Activated CD4-positive, CD25-positive, alpha-beta regulatory T cell treated with anti-CD3 and anti-CD28 coated beads, Interleukin-2, amount 50 U/mL, for 72 hours (primary cell): ENCODE measurements at places on chromosomes 6 and 20.

DNA sequence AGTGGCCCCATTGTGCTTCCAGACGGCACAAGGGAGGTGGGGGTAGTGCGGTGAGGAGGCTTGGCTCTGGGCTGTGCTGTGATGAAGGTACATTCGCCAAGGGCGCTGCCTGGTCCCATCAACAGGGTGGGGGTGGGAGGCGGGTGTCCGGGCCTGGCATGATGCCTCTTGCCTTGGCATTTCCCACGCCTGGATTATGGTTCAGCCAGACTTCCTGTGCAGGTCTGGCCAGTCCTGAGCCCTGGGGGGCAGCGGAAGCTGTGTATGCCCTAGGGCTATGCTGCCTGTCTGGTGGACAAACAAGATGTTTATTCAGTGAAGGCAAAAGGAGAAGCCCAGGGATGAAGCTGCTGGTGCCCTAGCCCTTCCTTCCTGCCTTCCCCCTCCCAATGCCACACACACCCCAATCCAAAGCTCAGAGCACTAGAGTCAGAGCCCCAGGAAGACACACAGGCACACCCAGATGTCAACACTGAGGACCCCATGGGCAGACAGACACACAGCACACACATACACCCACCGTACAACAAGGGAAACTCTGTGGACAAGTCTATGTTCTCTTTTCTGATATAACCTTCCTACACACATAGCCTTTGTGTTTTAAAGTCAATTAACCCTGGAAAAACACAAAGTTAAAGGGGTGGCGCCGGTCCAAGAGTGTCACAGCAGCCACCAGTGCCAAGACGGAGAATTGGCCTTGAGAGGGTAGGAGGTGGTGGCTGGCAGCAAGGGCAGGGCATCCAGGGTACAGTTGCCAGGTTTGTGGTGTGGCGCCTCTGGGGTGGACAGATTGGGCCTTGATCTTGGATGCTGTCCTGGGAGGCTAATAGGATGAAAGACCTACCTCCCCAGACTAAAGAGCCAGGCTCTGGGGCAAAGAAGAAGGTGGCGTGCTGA lies 54.7 kb upstream of the SAYSD1 start:
- DNase-seq, result no peak

DNA sequence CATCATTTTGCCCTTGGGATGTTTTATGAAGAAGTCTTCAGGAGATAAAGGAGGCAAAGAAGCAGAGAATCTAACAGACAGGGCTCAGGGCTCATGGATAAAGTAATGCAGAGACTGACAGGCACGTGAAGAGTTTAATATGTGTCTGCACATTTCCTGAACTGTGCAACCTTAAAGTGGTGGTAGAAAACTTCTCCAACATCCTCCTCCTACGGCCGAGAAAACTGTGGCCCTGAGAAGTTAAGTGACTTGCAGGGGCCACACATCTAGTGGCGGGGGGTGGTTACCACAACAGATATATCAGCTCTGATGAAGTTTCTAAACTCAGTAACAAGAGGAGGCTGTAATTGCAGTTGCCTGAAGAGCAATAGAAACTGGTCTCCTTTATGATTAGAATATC lies 61.0 kb downstream of the SOBP start:
- no peak for DNase-seq

- peak; percentile 50 for DNase-seq
Observed at GRCh38 chr6:107957308-107957908, 600 bp downstream of the SEC63 start.

DNA sequence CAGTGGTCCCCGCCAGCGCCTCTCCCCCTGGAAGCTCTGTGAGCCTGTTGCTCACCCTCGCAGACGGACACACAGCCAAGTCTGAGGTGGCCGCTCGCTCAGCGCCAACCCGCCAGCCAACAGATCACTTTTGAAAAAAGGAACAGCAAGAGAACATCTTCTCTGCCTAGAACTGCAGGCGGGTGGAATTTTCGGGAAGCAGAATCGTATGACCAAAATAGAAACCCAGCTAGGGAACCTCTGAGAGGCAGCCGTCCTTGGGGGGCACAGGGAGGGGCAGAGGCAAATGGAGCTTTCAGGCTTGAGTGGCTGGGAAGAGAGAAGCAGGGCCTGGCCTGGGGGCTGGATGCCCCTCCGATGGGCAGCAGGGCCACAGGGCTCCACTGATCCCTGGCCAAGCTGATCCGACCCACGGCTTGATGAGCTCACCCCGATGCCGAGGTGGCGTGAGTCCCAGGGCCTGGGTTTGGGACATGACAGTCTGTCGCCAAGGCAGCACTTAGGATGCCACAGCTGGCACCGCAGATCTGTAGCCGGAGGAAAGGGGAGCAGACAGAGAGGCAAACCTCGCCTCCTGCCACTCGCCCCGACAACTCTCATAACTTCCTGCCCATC lies 9.8 kb downstream of the NFATC2 start:
- no peak for DNase-seq

- DNase-seq, result no peak
Observed at GRCh38 chr6:92545861-92546260, 873.5 kb downstream of the EPHA7 start.

DNA sequence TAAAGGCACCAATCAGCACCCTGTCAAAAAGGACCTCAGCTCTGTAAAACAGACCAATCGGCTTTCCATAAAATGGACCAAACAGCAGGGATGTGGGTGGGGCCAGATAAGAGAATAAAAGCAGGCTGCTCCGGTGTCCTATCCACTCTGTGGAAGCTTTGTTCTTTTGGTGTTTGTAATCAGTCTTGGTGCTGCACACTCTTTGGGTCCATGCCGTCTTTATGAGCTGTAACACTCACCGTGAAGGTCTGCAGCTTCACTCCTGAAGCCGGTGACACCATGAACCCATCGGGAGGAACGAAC lies 7.3 kb upstream of the PXDC1 start:
- no peak for DNase-seq

GRCh38 chr20:51529081-51529681 lies 13.3 kb downstream of the NFATC2 start:
- DNase-seq, result peak; percentile 48

GRCh38 chr20:51507216-51508036 lies 35.1 kb downstream of the NFATC2 start:
- DNase-seq, result no peak

DNA sequence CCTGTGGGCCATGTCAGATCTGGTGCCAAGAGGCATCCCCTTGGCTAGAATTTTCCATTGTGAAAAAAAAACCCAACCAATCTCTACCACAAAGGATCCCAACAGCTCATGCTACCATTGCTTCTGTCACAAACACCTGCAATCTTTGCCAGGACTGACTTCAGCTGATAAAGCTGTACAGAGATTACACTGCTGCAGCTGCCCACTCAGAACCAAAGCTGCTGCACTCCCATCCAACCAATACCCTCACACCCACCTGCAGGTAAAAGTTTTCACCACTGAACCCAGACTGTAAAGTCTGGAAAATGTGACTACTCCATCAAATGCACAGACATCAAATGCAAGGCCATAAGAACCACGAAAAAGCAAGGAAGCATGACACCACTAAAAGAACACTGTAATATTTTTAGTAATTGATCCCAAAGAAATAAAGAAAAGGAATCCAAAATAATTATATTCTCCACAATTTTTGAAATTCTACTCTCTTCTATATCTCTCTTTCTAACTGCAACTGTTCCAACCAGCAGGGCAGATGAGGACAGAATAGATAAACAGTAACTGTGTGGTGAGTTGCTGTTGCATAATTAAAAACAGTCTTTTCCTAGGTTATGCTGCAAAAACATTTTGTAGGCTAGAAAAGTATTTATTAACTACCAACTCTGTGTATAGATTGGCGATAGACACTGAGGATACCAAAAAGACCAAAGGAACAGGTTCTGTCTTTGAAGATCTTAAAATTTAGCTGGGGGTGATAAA lies 128.0 kb upstream of the MCHR2 start:
- no peak for DNase-seq

- no peak for DNase-seq
Observed at GRCh38 chr20:52179331-52180179, 12.0 kb downstream of the ZFP64 start.
